Activated CD8-positive, alpha-beta memory T cell treated with anti-CD3 and anti-CD28 coated beads for 1 hour (primary cell): ENCODE measurements at places on chromosomes 1 and 21.

DNA sequence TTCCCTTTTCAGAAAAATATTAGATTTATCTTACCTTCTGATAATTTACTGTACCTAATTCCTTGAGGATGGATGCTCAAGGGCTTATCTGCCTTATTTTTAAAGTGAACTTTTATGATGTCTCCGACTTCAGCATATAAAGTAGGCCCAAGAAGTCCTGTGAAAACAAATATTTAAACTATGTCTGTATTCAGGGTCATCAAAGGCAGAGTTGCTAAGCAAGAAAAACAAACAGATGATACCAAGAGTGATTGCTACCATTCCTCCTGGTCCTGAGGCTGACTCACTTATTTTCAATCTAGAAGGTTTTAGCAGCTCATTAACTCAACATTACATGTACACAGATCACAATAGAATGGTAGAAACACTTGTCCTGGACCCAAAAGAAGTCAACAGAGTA lies 14.1 kb downstream of the F5 start:
- DNase-seq: no peak

- no peak for DNase-seq
These were observed 453.3 kb downstream of the NUF2 start for GRCh38 chr1:163774978-163775620.

DNA sequence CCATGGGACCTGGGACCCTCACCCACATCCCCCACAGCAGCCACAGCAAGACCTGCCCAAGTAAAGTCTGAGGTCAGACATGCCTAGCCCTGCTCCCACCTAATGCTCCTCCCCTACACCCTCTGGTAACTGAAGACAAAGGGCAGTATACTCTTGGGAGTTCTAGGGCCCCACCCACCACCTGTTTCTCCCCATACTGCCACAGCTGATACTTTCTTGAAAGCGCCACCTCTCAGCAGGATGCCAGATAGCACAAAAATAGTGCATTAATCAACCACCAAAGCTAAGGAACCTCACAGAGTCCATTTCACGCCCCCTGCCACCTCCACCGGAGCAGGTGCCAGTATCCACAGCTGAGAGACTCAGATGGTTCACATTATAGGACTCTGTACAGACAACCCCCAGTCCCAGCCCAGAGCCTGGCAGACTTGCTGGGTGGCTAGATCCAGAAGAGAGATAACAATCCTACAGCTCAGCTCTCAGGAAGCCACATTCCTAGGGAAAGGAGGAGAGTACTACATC lies 238.1 kb downstream of the LRRC40 start:
- no peak for DNase-seq

- peak; percentile 9 for DNase-seq
These were observed 133.4 kb downstream of the PLPPR5 start for GRCh38 chr1:98870959-98871903.

- DNase-seq: peak; percentile 91
These were observed 2.0 kb upstream of the EFNA4 start for GRCh38 chr1:155061381-155062150.

DNA sequence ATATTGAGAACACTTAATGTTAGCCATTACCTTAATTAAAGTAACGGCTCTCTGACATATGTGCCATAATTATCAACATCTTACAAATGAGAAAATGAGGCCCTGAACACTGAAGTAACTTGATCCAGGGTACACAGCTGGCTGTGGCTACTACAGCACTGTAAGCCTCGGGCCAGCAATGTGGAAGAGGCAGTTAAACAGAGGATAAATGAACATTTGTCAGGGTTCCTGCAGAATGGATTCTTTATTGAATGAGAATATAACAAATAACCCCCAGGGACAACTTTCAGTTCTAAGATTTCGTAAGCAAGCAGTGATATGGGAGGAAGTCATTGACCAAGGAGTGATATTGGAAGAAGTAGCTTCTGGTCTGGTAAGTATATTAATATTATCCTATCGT lies 70.5 kb upstream of the SCYL3 start:
- DNase-seq: no peak

DNA sequence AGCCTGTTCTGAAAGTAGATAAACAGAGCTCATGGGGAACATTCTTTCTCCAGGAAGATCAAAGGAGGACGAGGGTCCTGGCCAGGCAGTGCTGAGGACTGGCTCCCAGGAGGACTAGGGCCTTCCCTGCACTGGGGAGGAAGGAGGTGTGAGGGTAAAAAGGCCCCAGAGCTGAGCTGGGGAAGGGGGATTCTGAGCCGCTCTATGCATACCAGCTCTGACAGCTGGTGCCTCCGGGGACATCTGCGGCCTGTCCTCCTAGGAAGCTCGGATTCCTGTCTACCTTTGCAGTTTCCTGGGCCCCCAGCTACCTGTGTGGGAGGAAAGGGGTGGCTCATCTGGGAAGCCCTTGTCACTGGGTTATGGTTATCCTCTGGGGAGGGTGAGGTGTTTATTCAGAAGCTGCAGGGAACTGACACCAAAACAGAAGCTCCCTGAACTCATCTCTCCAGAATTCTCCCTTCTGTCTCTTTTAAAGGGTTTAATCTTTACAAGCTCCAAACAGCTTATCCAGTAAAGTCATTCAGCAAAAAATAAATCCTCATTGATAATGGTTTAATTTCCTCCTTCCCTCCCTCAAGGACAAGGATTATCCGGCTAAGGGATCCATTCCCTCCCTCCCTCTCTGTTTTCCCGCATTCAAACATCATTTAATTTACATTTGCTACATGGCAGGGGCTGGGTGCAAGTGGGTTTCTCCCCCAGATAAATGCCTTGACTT lies 31.0 kb downstream of the NENF start:
- DNase-seq: no peak

GRCh38 chr1:66154394-66154793 lies 361.7 kb downstream of the PDE4B start:
- no peak for DNase-seq

- no peak for DNase-seq
These were observed 16.2 kb downstream of the LRRC8D start for GRCh38 chr1:89837036-89837481.

DNA sequence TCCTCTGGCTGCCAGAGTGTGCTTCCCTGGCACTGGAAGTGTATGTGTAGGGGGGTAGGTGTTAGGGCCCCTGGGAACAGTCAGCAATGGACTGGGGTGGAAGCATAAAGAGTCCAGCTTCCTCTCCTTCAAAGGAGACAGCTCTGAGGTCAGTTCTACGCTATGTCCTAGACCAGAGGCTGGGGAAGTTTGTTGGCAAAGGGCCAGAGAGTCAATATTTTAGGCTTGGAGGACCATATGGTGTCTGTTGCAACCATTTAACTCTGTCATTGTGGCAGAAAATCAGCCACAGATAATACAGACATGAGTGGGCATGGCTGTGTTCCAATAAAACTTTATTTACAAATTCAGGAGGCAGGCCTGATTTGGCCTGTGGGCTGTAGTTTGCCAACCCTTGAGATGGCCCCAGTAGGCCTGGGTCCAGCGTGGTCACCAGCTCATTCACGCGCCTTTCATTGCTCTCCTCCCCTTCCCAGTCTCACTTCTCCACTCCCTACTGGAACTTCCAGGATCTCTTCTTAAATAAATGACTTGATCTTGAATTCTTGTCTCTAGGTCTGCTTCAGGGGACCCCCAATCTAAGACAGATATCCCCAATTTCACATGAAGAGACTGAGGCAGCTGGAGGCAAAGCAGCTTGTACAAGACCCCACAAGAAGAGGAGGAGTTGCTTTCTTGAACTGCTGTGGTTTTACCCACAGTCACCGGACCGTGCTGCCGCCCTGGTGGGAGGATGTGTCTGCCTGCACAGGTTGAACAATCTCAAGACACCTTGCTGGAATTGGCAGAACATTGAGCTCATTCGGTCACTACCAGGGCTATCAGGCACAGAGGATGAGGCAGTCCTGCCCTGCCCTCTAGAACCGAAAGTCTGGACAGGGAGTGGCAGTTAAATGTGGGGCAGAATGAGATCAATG lies 162.4 kb upstream of the POU3F1 start:
- DNase-seq: no peak

DNA sequence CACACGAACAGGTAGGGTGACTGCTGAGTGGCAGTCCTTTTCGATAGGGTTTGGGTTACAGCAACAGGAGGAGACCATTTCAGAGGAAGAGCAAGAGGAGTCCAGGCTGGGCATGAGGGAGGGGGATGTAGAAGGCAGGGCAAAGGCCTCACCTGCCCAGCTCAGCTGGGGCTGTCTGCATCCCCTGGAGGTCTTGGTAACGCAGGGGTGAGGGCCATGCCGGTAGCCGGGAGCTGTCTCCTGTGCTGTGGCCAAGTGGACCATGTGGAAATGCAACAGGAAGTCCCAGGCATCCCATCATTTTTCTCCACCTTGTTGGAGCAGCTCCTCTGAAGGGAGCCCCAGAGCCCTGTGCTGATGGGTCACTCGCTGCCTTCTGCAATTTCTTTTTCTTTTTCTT lies 105.4 kb upstream of the C1orf174 start:
- no peak for DNase-seq

- DNase-seq: no peak
These were observed 284.0 kb upstream of the DEPDC1 start for GRCh38 chr1:68780919-68781318.
